Stimulated activated CD4-positive, alpha-beta T cell treated with anti-CD3 and anti-CD28 coated beads, Interleukin-2, amount 100 ng/mL, for 4 hours (primary cell): ENCODE measurements at places on chromosomes 12 and 14.

DNA sequence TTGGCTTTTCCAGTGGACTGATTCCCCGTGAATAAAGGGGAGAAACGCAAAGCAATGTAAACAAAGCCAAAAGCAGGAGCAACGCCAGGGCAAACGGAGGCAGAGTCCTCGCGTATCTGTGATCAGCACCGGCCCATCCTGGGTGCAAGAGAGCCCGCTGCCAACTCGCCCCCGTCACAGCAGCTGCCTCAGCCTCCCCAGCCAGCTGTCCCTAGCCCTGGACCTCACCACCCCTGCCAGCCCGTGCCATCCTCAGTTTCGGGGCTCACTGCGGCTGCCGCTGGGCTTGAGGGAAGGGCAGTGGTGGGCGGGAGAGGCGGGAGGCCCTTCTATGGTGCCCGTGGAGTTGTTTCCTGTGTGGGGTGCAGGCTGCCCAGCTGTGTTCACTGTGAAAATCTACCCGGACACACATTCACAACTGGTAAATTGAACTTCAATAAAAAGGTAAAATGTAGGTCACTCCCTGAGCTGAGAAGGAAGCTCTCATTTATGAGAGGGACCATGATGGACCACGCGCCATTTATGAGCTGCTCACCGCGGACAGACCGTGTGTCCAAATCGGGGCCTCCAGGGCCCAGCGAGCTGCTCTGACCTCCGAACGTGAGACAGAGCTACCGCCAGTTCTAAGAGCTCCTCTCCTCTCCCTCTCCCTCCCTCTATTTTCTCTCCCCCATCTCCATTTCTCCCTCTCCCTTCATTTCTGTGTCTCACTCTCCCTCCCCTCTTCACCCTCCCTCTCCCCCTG is 330.5 kb upstream of the SFSWAP start:
- DNase-seq, result no peak

DNA sequence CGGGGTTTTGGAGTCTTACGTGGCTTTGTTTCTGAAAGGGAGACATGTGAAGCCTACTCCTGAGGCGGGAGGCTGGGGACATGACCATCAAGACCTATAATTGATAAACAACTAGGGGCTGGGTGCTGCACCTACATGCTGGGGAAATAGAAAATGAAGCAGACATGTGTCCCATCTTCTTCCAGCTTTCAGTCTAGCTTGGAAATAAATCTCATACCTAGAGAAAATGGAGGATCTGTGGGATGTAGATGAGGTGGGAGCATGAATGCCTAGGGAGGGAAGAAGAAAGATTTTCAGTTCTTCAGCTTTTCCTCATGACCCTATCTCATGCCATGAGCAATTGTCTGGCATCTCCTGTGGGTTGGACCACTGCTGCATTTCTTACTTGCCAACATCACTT is 22.1 kb downstream of the EMP1 start:
- DNase-seq, result no peak

DNA sequence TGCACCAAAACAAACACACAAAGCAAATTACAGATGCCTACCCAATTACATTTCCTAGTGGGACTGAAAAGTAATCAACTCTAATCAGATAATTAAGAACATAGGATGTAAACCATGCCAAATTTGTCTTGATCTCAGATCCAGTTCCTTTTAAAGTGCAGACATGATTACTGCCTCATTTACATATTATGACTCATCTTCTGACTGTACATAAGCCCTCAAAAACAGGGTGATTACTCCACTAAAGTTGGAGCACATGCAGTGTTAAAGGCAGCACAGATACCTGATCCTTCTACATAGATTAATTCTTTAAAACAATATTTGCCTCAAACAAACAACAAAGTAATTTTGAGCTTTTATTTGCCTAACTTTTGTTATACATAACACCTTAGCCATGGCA is 337.2 kb downstream of the RPS29 start:
- DNase-seq, result no peak

DNA sequence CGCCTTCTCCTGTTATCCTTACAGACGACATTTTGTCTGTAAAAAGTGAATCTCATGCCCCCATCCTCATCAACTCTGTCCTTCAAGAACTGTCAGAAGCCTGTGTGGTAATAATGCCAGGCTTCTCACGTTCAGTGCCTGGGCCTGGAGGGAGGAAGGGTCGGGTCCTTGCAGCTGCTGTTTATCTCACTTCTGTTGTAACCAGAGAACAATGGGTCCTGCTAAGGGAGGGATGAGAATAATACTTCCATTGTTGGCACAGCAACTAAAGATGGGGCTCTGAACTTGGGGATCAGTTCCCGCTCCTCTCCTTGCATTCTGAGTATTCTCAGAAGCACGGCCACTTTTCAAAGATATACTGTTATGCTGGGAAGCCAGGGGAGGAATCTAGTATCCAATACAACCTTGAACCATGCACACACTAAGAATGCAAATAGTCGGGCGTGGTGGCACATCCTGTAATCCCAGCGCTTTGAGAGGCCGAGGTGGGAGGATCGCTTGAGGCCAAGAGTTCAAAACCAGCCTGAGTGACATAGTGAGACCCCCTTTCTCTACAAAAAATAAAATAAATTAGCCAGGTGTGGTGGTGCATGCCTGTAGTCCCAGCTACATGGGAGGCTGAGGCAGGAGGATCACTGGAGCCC is 38.8 kb upstream of the NINJ2 start:
- no peak for DNase-seq

GRCh38 chr12:2643576-2644135 is 151.1 kb upstream of the FKBP4 start:
- no peak for DNase-seq

DNA sequence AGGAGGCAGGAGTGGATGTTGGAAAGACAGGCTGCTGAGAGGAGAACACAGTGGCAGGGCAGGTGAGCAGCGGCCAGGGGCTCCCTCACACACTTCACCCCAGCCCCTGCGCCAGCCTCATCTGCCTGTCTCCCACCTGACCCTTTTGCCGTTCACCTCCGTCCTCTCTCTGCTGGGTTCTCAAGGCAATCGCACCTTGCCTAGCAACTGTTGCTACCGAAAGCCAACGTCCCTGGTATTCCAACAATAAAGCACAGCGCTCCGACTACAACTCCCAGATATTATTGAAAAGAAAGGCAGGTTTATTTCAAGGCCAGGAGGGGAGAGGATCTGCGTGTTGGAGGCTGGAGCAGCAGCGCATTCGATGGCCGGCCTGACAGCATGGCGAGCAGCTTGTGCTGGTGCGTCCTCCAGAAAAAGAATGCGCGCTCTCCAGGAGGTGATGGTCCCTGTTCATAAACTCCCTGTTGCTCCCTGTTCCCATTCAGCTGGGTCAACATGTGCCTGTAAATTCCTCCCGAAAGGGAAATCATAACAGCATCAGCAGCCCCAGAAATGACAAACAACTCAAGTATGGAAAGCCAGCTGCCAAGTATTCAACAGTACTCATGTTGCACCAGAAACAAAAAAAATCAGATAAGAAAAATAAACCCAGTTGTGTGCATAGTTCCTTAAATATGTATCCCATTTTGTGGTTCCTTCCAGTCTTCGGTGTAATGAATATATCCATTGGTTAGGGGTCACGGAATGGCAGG is 153.0 kb upstream of the DIO3 start:
- DNase-seq, result no peak

GRCh38 chr14:77155083-77155482 is 13.5 kb upstream of the ZDHHC22 start:
- no peak for DNase-seq

- DNase-seq, result no peak
Observed at GRCh38 chr14:23431486-23431885, 4.0 kb downstream of the MYH7 start.

DNA sequence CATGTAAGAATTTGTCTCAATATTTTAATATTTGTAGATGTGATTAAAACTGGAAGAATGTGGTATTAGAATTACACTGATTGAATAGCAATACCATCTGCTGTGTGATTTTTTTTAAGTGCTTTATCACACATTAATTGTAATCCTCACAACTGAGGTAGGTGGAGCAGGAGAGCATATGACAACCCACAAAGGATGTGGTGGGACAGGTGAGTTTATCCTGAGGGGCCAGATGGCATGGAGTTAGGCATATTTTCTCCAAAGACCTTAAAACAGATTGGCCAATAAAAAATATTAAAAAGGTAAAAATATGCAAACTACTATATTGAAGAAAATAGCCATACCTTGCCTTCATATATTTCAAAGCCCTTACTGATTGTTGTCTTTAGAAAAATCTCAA is 7.8 kb downstream of the LRRC10 start:
- no peak for DNase-seq

DNA sequence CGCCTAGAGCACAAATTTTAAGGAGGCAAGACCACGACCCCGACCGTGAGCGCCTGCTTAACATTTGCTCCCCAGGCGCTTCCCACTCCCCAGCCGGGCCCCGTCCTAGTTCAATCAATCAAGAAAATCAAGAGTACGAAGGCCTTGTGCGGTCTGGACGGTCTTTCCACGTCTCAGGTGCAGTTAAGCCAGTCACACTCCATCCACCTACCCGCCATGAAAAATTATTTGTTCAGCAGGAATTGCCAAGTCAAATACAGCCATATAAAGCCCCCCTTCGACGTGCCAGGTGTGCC is 603 bp upstream of the LRR1 start:
- no peak for DNase-seq

- no peak for DNase-seq
Observed at GRCh38 chr12:62347922-62348650, 87.9 kb downstream of the USP15 start.

GRCh38 chr14:30015489-30015888 is 87.8 kb upstream of the PRKD1 start:
- DNase-seq, result no peak

DNA sequence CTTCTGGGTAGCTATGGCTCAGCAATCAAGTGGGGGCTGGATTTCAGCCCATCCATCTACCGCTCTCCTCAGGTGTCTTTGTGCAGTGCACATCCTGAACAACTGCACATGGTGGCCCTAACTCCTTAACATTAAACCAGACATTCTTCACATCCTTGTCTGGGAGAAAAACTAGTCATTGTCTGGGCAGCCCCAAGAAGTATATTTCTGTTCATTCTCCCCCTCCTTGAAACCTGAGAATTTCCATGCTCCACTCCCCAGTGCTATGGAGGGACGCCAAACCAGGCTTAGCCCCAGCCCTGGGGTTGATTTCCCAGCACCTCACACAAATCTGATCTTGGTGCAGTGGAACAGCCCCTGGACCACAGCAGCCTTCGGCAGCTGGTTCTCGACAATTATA is 13.4 kb downstream of the MYL2 start:
- no peak for DNase-seq

- no peak for DNase-seq
Observed at GRCh38 chr14:45381091-45381490, 128.1 kb upstream of the MIS18BP1 start.

DNA sequence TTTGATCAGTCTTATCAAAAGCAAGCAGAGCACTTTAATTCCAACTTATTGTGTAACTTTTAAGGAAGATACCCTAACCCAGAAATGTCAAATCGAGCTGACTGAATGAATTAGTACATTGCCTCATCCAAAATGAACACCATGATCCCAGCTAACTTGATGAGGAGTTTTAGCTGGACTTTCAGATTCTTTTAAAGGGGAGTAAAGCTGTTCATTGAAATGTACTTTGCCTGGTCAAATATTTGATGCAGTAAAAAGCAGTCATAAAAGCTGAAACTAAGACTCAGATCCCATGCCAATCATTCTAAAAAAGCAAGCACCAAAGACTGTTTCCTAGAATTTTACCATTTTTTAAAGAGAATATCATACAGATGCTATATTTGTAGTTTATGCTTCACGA is 114.1 kb downstream of the FSCB start:
- DNase-seq, result no peak

DNA sequence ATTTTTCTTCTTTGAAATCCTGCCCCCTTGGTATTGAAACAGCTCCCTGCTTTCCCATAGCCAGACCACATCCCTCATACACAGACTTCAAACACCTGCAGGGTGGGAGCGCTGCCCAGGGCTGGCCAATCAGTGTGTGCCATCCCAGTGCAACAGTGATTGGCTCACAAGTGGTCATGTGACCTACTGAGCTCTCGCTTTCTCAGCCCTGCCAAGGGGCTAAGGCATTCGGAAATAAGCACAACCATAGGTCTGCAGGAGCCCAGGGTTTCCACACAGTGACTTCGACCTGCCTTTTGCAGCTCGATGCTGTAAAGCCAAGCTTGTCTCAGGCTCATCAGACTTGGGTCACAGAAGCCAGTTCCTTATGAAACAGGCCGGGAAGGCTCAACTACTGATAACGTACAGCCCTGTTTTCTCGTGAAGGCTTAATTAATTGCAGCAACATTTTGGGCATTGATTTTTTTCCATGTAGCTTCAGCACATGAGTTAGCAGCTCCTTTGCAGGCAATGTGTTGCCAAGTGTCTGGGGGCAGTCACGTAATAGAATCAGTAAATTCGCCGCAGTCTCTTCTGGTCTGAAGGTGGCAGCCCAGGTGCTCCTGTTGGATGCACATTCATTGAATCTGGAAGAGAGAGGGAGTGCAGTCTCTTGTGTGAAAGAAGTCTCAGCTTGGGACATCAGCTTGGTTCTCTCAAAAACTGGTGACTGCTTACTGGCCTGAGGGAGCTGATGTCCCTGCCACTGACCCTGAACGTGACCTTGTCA is 1091.8 kb downstream of the AACS start:
- DNase-seq, result no peak

DNA sequence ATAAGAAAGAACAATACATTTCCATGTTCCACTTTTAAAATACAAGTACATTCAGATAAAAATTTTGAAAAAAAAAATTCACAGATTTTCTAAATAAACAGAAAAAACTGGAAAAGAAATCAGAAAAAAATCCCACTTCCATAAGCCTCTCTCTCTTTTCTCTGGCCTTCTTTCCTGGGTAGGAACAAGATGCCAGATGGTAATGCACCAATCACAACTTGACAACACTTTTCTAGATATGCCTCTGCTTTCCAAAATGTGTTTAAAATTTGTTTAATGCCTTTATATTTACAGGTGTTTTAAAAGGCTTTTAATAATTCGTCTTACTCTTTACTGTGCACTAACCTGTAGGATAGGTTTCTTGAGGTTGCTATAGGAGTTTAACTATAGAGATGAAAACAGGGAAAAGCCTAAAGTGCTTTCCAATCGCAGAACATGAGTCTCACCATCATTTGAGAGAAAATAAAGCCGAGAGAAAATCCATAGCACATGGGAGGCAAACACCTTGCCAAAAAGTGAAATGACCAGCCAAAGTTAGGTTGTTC is 74.2 kb downstream of the TMTC1 start:
- no peak for DNase-seq

GRCh38 chr12:123726244-123726643 is 14.1 kb downstream of the ATP6V0A2 start:
- DNase-seq, result no peak

DNA sequence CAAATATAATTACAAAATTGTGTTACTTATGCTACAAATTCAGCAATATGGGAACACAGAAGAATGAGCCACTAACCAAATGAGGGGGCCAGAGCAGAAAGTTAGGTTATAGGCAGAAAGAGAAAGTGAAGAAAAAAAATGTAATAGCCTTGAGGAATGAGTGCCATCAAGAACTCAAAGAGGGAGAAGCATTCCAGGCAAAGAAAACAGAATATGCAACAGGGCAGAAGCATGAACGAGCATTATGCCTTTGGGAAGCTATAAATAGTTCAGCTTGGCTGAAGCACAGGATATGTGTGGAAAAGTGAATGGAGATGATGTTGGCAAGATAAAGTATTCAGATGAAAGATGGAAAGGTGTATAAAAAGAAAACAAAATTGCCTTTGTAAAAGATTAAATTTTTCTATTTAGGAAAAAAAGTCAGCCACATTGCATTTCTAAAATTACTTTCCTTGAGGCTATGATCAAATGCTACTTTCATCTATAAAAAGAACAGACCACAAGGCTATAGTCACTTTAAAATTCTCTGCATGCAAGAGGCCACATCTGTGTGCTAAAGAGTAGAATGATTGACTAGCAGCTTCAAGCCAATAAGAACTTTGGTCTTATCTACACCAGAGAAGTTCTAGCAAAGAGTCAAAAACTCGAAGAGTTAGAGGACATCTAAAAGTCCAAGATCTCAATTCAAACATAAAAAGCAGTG is 193.6 kb upstream of the GARIN6 start:
- DNase-seq, result no peak
